ENCODE measurements at places on chromosomes 1 and 21.

- DNase-seq: no peak
Measured at GRCh38 chr21:38599381-38599975, 101.2 kb upstream of the ERG start.

- no peak for DNase-seq
Measured at GRCh38 chr1:66374148-66374547, 159.8 kb upstream of the SGIP1 start.

DNA sequence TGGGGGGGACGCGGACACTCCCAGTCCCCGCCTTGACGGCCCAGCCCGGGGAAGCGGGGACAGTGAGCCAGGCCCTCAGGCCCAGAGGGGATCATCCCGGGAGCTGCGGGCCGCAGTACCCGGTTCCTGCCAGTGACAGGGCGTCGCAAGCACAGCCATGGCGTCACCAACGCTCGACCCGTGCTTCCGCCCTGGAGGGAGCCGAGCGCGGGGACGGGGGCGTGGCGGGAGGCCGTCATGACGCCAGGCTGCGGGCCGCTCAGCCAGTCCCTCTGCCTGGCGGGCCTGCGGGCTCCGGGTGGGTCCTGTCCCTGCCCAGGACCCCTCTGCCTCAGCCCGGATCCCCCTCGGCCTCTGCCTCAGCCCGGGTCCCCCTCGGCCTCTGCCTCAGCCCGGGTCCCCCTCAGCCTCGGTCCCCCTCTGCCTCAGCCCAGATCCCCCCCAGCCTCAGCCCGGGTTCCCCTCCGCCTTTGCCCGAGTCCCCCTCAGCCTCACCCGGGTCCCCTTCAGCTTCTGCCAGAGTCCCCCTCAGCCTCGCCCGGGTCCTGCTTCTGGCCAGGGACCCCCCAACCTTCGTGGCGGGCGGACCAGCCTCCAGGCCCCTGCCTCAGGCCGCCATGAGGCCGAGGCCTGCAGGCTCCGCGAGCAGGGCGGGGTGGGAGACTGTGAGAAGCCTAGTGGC is 2.3 kb upstream of the SLC2A5 start:
- DNase-seq: no peak

GRCh38 chr1:117815926-117816325 is 113.5 kb downstream of the GDAP2 start:
- no peak for DNase-seq

DNA sequence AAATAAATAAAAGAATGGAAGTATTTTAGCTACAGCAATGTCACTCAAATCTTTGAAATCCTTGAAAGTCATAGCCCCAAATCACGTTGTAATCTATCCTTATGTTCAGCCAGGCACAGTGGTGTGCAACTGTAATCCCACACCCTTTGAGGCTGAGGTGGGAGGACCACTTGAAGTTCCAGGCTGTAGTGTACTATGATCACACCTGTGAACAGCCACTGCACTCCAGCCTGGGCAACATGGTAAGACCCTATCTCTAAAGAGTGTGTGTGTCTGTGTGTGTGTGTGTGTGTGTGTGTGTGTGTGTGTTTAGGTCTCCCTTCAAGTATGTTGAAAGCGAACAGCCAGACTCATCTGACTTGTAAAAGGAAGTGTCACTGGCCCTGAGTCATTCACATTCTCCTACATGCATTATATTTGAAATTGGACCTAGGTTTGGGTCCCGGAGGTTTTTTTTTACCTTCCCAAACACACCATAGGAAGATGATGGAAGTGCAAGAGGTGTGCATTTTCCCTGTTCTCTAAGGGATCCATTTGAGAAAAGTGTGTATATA is 50.1 kb downstream of the ZNF281 start:
- no peak for DNase-seq

GRCh38 chr1:14500041-14500440 is 98.4 kb upstream of the KAZN start:
- DNase-seq: no peak

GRCh38 chr1:161738627-161739287 is 10.8 kb upstream of the DUSP12 start:
- no peak for DNase-seq

DNA sequence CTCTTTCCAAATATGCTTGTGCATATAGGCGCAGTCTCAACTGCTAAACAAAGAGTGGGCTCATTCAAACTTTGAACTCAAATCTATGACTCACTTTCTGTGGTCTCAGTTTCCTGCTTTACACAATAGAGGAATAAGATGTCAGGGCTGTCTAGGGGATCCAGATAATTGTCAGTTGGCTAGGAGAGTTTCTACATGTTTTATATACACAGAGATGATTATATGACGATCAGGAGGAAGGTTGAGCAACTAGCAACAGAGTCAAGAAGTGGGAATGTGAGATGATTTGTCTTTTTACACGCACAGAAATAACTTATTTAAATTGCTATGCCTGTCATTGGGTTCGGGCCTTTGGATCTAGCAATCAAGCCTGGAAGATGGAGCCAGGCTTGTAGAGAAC is 299.4 kb upstream of the LYPLAL1 start:
- no peak for DNase-seq

- DNase-seq: no peak
Measured at GRCh38 chr1:41038110-41038509, 16.6 kb upstream of the SLFNL1 start.

DNA sequence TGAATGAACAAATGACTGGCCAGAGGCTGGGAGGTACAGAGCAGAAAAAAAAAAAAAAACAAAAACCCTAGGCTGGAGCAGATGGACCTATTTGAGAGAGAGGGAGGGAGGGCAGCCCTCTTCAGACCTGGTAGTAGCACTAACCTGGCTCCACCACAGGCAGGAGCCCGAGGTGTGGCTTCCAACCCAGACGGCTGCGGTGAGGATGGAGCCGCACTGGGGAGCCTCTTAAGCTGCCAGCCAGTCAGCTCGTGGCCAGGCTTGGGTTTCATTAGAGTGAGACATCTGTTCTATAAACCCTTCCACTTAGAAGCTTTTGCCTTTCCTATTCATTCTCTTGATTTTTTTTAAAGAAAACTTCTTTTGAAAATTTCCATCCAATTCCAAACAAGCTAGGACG is 16.8 kb downstream of the LGR6 start:
- peak; percentile 93 for DNase-seq

DNA sequence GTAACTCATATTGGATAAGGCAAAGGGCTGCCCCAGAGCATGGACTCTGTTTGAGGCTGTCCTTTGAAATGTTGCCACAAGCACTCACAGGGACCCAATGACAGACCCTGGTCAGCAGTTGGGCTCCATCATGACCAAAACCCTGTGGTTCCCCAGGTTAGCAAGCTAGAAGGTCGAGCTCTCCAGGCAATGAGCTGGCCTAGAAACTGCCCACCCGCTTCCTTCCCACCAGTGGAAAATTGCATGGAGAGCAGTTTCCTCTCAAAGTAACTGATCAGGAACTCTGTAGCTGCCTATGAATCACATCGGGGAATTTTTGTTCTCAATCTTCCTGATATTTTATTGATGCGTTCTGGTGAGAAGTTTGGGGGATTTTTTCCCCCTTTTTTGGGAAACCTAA is 52.8 kb downstream of the FHAD1 start:
- DNase-seq: no peak

- DNase-seq: no peak
Measured at GRCh38 chr1:33131191-33131590, 50.2 kb downstream of the AZIN2 start.

DNA sequence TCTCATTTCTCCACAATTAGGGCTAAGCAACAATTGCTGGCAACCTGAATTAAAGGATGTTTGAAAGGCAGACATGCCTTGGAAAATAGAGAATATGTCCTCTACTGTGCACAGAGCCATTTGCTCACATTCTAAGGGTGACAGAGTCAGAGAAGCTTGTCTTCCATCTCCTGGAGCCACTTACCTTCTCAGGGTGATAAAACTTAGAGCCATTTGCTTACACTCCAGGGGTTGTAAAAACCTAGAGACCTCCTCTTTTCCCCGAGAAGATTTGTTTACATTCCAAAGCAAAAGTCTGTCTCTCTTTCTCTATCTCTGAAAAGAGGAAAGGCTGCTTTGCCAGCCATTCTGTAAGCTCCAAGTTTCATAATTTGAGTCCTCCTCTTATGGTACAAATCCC is 61.3 kb downstream of the LBR start:
- DNase-seq: peak; percentile 28

- no peak for DNase-seq
Measured at GRCh38 chr1:98030976-98031375, 110.1 kb upstream of the DPYD start.

DNA sequence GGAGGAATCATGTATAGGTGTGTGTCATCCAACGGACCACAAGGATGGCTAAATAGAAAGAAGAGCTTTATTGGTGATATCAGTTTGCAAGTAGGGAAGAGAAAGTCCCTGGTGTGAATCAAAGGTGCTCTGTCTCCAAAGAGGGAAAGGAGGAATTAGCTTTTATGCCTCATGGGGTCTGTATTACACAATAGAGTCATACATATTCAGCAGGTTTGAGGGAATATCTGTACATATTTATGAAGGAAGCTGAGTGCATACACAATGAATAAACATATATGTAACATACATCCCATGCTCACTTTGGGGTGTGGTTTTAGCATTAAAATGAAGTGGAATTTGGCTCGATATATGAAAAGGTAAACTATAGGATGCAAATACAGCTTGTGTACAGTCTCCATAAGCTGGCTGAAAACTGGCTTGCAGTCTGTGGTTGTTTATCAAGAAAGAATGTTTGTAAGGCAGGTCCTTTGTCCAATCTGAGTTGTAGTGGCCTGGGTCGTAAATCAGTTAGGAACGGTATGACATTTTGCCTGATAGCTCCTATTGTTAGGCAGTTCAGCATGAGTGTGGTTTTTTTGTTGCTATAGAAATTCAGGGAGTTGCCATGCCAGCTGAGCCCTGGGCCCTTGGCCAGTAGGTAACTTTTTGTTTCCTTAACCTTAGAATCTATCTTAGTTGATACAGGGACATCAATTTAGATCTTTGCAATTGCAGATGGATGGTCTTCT is 198.0 kb upstream of the ZP4 start:
- DNase-seq: no peak

DNA sequence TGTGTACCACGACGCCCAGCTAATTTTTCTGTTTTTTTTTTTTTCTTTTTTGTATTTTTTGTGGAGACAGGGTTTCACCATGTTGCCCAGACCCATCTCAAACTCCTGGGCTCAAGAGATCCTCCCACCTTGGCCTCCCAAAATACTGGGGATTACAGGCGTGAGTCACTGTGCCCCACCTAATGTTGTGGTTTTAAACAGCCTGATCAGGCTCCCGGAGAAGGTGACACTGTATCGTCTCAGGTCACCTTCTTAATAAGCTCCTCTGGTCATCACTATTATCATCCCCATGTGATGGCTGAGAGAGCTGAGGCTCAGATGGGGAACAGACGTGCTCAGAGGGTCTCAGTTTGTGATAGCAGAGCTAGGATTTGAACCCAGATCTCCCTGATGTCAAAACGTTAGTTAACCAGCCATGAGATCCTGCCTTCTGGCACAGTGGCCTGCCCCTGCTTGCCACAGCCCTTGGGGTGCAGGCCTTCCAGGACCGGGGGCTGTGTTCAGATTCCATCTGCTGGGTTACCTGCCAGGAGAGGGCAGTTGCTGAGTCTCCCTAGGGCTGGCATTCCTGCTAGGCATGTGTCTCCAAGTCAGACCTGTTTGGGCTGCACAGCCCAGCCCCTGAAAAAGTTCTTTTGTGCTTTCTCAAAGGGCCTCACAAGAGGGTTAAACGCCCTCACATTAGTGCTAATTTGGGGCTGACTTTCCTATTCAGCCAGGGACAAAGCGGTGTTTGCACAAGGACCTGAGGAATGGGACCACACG is 32.7 kb upstream of the GRHL3 start:
- DNase-seq: no peak

- no peak for DNase-seq
Measured at GRCh38 chr1:116193768-116194167, 82.6 kb downstream of the MAB21L3 start.

- no peak for DNase-seq
Measured at GRCh38 chr1:184866586-184866985, 107.7 kb downstream of the NIBAN1 start.

GRCh38 chr1:68456202-68456601 is 6.4 kb upstream of the RPE65 start:
- no peak for DNase-seq

DNA sequence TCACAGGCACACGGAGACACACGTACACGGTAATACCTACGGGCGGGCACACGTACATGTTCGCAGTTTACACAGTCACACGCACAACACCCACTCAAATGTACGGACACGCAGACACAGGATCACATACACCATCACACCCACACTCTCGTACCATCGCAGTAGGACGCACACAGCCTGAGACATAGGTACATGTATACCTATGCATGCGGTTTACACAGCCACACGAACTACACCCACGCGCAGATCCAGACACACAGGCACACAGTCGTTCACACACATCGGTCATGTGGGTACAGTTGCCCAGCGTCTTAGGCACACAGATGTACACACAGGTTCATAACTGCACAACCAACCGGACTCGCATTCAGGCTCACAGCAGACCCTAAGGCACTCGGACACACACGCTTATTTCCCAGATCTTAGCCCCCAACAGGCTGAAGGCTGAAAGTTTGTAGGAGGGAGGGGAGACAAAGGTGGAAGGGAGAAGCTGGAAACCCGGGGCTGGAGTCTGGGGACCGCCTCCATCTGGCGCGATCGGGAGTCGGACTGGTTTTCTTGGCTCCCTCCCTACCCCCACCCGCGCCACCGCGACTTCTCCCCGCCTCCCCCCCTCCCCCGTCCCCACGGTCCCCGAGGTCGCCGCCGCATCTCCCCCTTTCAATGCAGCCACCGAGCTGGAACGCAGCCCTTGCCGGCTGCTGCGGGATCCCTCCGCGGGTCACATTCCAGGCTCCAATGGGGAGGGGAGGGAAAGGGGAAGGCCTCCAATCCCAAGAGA is 51.9 kb upstream of the SYNC start:
- peak; percentile 65 for DNase-seq

DNA sequence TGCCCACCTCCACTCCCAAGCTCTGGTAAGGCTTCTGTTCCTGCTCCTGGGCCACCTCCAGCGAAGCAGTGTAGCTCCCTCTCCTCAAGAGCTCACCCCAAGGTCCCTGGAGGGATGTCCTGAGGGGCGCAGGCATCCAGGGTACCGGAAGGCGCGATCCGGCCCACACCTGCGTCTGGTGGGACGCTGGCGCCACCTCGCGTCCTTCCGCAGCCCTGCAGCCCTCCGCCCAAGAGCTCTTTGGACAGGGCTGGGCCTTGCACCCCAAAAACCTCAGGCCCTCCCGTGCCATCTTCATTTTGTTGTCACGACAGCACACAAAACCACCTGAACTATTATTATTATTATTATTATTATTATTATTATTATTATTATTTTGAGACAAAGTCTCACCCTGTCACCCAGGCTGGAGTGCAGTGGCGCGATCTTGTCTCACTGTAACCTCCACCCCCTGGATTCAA is 49.2 kb upstream of the PAX7 start:
- peak; percentile 41 for DNase-seq
